ENCODE measurements at places on chromosomes 11 and 22.
A peak's percentile ranks its signal among the peaks of the same experiment; 100 is the strongest.

DNA sequence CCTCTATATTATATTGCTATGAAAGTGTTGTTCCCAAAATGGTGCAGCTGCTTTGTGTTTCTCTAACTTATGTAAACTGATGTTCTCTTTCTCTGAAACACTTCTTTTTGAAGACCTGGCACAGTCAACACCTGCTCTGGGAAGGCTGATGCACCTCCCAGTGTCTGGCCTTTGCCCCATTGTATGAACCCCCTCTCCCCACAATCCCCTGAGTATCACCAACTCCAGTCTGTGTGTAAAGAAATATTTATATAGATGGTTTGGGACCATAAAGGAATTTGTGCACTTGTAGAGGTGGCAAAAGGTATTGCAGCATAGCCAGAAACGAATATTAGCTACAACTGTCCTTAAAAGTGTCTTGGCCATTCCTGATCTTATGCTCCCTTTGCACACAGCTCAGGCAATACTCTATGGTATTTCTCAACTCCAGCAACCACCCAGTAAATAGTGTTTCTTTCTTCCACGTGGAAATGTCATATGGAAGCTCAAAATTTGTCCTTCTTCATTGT, 365.2 kb upstream of the DDI1 start:
- no peak for DNase-seq

DNA sequence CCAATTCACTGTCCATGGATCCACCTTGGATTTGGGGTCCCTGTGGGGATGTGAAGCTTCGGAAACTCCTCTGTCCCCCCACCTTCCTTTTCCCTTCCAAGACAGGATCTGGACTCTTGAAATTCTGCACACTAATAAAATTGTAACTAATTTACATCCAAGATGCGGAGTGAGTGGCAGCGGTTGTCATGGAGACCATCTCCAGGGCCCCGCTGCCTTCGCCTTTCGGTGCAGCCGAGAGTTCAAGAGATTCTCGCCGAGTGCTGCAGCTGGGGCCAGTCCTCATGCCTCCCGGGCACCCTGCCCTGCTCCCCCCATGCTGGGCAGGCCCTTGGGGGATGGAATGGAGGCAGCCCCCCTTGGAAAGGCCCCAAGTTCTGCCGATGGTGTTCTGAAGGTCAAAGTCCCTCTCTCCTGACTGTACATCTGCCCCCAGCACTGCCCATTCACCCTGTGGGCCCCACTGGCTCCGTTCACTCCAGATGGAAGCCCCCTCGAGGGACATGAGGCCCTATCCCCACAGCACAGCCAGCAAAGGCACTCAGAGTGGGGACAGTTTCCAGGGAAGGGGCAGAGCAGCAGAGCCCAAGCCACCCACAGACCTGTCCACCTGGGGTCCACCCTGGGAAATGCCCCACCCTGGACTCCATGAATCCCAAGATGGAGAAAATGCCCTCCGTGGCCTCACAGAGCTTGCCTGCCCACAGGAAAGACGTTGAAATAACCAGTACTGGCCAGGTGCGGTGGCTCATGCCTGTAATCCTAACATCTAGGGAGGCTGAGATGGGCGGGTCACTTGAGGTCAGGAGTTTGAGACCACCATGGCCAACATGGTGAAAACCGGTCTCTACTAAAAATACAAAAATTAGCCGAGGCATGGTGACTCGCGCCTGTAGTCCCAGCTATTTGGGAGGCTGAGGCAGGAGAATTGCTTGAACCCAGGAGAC, 25.9 kb downstream of the IGLL1 start:
- DNase-seq = peak; percentile 51

- no peak for DNase-seq
Measured at GRCh38 chr11:64655941-64656601, 65.1 kb downstream of the SLC22A12 start.

DNA sequence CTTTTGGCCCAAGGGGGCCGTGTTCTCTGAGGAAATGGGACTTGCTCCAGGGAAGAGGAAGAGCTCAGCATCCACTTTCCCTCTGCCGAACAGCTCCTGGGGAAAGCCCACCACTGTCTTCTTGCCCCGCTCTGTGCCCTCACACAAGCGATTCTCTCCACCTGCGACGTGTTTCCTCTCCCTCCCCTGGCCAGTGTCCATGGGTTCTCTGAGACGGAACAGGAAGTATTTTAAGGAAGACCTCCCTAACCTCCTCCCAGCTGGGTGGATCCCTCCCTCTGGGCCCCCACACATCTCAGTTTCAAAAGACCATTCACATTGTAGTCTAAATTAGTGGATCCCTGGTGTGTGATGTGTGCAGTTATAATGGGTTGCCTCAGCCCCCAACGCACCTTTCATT, 1.6 kb downstream of the TP53AIP1 start:
- no peak for DNase-seq

DNA sequence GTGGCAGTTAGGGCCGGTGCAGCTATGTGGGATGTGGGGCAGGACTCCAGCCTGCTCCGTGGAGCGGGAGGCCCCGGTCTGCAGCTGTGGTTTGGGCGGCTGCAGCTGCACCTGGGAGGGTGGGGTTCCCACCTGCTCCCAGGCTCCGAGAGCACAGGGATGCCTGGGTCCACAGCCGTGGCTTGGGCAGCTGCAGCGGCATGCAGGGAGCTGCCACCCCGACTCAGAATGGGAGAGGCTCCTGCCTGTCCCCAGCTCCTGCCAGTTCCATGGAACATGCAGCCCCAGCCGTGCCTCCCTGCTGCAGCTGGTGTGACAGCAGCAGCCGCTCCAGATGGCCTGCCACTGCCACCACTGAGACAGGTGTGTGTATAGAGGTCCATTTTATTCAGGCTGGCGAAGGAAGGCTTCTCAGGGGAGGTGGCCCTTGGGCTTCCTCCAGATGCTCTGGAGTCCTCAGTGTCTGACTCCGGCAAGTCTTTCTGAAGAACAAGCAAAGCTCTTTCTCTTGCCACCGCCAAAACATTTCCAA, 21.8 kb upstream of the UPK3A start:
- no peak for DNase-seq

- DNase-seq = no peak
Measured at GRCh38 chr22:37467391-37467955, 18.7 kb downstream of the MFNG start.

GRCh38 chr11:34105079-34105956, at the start of gene NAT10:
TSS of gene NAT10 (plus strand) at chr11:34105629. CDS start at chr11:34108226, 2,597 bp downstream.
- peak; percentile 97 for DNase-seq

GRCh38 chr22:20926243-20926642, 9.0 kb downstream of the CRKL start:
- DNase-seq = no peak

DNA sequence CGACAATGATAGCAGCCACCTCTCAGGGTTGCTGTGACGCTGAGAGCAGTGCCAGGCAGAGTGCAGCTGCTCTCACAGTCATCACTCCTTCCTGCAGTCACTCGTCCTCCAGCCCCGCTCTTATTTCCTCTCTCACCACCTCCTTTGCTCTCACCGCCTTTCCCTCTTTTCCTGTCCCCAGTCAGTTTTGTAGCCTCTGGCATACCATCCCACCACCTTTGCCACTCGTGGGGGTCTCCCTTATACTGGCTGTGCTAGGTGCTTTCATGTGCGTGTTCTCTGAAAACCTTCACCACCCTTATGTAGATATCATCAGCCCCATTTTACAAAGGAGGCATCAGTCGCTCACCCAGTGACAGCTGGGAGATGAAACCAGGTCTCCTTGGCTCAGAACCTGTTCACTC, 19.3 kb upstream of the ST3GAL4 start:
- DNase-seq = no peak

DNA sequence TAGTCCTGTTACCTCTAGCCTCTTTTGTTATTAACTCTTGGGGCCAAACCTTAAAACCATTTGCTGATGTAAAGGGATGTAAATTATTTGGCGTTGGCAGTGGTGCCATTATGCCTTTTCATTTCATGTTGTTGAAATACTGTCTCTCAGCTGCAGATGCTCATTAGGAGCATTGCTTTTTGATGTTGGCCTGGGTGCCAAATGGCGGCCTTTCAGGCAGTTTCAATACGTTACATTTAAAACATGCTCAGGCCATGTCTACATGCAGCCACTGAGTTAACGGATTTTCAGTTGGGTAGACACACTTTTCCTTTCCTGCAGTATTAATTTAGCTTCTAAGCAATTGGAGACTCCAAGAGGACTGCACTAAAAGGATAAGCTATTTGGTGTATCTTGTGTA, 5.3 kb downstream of the NCAM1 start:
- DNase-seq = no peak

DNA sequence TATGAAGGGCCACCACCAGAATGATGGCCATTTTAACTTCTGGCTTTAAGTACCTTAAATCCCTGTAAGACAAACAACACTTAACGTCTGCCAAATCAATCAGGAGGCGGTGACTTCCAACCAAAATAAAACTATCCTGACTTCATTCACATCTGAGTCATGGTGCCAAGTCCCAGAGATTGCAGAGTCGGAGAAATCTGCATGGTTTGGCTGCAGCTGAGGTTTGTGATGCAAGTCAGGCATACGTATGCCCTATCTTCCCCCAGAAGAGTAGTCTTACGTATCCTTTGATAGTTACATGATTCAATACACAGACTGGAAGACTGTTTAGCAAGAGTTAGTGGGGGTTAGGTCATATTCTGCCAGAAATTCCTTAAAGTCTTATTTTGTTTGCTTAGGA, 1.7 kb upstream of the GAB2 start:
- no peak for DNase-seq

- no peak for DNase-seq
Measured at GRCh38 chr11:37456746-37457145, 858.7 kb upstream of the RAG2 start.

DNA sequence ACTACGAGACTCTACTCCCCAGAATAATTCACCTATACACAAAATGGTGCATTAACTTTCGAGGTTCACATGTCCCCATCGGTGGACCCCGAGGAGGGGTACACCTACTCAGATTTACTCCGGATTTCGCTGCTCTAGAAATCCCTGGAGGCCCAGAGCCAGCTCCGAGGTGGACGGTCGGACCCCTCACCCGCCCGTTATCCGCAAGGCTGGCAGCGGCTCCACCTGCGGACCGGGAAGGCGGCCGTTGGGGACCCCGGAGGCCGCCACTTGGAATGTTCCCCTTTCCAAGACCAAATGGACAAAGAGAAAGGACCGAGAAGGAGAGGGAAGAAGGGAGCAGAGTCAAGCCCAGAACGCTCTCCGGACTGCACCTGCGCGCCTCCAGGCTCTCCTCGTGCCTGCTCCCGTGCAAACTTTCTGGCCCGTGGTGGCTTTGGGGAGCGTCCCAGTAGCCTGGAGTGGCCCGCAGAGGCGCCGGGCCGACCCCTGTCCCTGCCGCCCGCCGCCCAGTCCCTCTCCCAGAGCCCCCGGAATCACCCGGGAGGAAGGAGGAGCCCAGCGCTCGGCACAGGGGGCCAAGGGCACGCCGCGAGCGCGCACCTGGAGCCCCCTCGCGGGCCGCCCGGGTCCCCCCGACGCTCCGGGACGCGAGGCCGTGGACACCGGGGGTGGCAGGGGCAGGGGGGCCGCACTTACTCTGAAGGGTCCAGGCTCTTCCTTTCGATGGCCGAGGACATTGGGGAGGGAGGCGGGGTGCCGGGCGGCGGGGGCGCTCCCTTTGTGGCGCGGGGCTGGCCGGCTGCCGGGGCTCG, 23.0 kb downstream of the LMO2 start:
- peak; percentile 60 for DNase-seq

GRCh38 chr11:125454047-125454446, 42.0 kb downstream of the FEZ1 start:
- no peak for DNase-seq

GRCh38 chr11:11016068-11016467, 158.2 kb upstream of the ZBED5 start:
- DNase-seq = no peak

- DNase-seq = no peak
Measured at GRCh38 chr11:121330614-121331435, 38.3 kb downstream of the SC5D start.

DNA sequence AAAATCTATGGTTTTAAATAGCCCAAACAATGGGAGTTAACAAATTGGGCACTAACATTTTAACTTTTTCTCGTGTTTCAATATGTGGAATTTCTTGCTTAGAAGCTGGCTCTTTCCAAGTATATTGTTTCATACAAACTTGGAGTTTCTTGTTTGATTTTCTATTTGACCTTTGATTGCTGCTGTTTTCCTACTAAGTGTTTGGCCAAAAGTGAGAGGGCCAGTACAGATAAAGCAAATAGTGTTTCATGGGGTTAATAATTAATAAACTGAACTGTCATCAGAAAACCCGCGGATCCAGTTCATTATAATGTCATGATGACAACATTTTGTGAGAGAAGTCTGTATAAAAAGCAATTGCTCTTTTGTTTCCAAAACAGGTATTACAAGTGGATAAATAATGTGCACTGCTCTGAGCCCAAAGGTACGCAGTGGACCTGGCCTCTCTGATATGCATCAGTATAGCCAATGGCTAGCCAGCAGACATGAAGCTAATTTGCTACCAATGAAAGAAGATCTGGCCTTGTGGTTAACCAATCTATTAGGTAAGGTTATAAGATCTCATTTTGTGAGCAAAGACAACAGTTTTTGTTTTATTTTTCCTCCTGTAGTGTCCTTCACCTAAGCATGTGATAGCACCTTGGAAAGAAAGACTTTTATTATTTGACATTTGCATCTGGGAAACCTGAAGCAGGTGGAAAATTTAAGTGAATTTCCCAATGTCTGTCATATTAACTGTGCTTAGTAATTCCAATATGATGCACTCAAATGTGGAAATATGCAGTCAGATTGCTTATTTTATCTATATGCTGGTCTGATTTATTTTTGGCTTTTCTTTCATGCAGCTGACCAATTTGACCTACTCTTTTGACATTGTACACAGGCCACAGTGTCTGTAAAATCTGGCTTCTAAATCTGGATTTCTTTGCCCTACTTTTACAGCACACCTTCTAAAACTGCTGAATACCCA, 8.3 kb downstream of the GAS2 start:
- no peak for DNase-seq

GRCh38 chr11:95704865-95705264, 84.7 kb downstream of the FAM76B start:
- no peak for DNase-seq

- DNase-seq = no peak
Measured at GRCh38 chr22:42686756-42687491, 33.7 kb downstream of the A4GALT start.

GRCh38 chr11:18650859-18651557, 16.9 kb upstream of the SPTY2D1 start:
- DNase-seq = no peak

DNA sequence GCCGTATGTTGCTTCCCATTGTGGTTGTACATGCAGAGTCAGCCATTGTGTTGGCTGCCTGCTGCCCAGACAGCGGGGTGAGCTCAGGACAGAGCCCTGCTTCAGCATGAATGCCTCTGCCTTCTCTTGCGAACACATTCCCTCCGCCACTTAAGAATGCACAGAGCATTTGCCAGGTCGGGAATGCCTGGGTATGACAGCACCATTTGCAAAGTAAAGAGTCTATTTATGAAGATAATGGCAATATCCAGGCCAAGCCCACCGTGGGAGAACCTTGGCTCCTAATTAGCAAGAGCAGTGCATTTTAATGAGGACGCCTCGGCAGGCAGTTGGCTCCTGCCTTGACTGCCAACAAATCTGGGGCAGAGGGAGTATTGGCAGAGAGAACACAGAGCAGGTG, 62.5 kb upstream of the SORL1 start:
- peak; percentile 80 for DNase-seq

DNA sequence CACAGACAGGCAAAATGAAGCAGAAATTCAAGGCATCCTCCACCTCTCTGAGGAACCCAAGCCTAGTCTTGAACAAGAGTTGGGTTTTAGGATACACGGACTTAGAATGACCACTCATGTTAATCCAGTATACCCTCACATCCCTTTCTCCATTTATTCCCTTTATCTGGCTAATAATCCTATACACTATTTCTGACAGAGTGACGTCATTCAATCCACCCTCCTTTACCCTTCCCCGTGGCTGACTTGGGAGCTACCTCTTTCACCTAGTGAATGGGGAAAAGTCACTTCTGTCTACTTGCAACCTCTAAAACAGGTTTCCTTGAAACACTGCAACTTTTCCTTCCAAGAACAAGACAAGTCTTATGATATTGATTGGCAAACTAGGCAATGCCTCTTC, 52.8 kb upstream of the PARVA start:
- DNase-seq = no peak
